Hematopoietic multipotent progenitor cell (in vitro differentiated cells): ENCODE measurements at places on chromosomes 7 and 10.

- DNase-seq = no peak
Measured at GRCh38 chr7:134992626-134993179, 6.4 kb downstream of the AGBL3 start.

GRCh38 chr7:24911213-24911603 is 68.8 kb downstream of the OSBPL3 start:
- peak; percentile 53 for DNase-seq

DNA sequence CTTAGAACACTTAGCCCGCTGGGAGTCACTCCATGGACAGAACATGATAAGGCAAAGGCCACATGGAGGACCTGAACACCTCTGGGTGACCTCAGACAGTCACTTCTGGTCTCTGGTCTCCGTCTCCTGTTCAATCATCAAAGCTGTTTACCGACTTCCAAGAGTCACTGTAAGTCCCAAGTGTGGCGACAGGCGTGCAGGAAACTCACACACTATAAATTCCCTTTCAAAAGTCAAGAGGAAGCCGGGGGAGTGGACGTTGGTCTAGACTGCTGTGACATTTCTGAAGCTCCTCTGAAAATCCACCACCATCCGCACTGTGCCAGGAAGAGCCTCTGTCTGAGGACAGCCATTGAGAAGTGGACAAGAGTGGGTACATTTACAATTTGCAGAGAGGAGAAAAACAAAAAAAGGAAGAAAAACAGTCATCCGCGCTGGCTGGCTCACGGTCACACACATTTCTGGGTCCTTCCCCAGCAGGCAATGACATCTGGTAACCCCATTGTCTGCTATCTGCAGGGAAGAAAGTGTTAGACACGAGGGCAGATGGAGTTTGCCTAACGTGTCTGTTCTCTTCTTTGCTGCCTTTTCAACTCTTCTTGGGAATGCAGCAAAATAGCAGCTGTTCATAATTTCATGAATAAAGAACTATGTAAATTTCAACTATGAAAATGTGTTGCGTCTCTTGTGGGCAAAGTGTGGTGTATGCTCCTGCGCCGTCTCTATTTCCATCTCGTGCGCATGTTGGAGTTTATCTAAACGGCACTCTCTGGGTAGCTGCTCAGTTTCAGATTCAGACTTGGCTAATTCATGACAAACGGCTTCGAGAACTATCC is 32.9 kb upstream of the CUX1 start:
- no peak for DNase-seq

- DNase-seq = no peak
Measured at GRCh38 chr7:133071506-133071905, 10.4 kb downstream of the CHCHD3 start.

DNA sequence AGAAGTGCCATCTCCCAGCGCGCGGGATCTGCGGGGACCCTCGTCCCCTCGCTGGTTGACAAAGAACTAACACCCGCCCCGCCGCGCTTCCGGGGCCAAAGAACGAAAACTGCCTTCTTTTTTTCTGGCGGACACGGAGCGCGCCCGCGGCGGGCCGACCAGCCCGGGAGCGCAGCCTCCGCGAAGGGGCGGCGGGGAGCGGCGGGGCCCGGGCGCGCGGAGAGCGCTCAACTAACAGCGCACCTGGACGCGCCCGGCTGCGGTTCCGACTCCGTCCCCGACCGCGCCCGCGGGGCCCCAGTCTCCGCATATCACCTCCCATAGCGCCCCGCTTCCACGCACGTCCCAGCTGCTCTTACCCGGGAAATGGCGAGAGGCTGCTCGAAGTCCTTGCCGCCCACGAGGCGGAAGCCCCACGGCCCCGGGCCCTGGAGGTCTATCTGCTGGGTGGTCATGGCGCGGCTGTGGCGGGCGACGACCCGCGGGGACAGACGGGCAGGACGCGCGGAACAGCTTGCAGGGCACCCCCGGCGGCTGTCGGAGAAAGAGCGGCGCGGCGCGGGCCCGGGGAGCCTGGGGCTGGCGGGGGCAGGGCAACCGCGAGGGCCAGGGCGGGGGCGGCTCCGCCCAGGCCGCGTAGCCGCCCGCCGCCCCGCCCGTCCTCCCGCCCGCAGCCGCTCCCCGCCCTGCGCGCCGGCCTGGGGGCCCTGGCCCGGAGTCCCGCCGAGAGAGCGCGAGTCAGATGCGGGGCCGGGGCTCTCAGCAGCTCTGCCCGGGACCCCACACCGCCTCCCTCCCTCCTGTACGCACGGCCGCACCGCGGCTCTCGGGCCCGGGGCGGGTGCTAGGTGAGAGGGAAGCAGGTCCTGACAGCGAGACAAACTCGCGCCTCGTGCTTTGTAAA is at the start of gene PDLIM1:
Gene PDLIM1, minus strand, starts transcription at position 543 of the 904 bp plus-strand sequence. Its CDS starts 88 bp downstream, at position 455.
- no peak for DNase-seq

DNA sequence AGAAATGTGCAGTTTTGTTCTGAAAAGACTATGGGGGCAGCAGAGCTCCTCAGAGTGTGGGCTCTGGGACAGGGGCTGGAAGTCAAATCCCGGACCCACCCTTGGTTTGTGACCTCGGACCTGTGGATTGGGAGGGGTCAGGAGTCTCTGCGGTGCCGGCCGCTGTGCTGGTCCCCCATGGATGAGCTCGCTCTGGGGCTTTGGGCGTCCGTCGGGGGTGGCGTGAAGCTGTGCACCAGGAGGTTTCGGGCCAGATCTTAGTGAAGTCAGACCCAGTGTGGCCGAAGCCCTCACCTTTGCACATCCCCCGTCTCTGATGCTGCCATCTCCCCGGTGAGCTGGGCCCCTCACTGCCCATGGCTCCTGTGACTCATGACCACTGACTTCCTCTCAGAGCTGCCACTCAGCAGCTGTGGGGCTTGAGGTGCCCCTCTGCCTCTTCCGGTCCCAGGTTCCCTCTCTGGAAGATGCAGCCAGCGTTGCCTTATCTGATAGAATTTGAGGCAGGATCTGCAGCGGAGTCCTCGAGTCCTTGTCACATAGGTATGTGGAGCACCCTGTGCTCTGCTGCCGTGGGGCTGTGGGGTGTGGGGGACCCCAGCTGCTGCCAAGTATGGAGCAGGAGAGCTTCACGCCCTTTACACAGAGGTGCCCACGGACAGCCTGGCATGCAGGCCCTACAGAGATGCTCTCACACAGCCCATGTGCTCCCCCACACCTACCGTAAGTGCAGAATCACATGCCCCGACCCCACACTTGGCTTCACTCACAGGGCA is 11.4 kb upstream of the SCART1 start:
- DNase-seq = no peak

- no peak for DNase-seq
Measured at GRCh38 chr10:11243425-11244222, 226.0 kb downstream of the CELF2 start.

DNA sequence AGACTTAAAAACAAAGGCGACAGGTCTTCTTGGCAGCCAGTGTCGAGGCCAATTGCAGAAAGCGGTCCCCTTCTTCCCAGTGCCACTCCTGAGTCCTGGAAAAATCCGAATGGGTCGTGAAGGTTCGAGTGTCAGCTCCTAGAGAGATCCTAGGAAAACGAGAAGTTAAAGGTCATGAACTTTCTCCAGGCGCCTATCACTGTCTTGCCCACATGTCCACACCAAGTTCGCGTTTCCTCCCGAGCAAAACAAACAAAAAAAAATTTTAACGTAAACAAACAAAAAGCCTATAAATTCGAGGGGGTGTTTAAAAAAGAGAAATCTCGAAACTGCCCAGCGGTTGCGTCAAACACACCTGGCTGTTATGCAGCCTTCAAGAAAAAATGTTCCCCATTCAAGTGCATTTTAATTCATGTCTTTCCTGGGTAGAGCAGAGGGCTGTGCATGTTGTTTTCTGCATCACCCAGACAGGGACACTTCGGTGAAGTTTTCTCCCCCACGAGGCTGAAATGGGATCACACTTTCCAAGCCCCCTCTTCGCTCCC is 1.5 kb downstream of the ARHGAP21 start:
- no peak for DNase-seq

- DNase-seq = no peak
Measured at GRCh38 chr7:18040196-18040595, 12.6 kb upstream of the PRPS1L1 start.

- peak; percentile 46 for DNase-seq
Measured at GRCh38 chr7:151863386-151864079, 13.4 kb downstream of the PRKAG2 start.

- DNase-seq = no peak
Measured at GRCh38 chr7:148044173-148044572, 546.4 kb upstream of the C7orf33 start.

DNA sequence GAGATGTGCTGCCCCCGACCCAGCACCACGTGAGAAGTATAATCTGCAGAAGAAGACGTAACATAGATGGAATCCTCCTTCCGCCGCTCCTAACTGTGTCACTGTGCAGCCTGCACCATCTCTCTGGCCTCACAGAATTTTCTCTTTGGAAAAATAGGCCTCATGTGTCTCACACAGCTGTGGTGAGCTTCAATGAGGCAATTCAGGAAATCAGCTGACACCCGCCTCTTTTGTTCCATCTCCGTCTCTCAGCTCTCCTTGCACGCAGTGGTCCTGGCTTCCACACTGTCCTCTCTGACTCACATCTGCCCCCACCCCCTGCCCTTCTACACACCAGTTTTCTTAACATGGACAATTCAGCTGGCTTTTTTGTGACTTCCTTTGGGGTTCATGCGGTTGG is 7.2 kb downstream of the C10orf90 start:
- no peak for DNase-seq

- DNase-seq = no peak
Measured at GRCh38 chr10:29850371-29850770, 209.0 kb downstream of the JCAD start.

DNA sequence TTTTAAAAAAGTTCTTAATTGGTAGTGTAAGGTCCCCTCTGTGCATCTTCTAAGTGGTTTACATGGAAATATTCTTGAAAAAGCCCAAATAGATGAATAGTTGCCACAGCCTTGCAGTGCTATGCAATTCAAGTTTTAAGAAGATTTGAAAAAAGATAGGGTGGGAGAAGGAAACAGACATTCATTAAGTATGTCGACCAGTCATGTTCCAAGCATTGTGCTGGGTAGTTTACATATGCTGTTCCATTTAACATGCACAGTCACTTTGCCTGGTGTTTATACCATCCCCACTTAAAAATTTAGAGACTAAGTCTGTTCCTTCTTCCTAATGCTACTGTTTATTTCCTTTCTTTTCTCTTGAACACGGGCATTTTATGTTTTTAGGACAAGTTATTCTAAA is 28.1 kb upstream of the NAMPT start:
- no peak for DNase-seq

DNA sequence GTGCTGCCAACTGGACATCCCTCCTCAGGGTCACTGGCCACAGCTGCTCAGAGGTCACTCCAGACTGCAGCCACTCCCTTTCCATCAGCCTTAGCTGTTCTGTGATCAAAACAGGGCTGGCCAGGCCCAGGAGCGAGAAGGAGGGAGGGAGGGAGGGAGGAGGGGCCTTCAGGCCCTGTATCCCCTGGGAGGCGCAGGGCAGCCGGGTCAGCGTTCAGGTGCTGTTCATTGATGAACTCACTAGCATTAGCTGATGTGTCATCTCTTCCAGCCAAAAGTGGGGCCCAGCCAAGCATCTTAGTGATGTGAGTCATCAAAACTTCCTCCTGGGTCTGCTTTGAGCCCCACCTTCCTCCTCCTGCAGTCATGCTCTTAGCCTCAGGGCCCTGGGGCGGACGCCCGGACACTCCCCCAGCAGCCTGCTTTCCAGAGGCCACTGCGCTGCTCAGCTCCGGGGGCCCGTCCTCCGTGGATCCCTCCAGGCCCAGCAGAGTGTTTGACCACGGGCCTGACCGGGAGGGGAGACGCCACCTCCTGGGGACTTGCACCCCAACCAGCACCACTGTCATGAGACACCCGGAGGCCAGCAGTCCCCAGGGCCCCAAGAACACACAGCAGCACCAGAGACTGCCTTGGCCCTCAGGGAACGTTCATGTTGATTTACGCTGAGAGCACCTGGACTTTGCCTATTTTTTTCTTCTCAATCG is 149.2 kb downstream of the PRKAG2 start:
- DNase-seq = no peak

DNA sequence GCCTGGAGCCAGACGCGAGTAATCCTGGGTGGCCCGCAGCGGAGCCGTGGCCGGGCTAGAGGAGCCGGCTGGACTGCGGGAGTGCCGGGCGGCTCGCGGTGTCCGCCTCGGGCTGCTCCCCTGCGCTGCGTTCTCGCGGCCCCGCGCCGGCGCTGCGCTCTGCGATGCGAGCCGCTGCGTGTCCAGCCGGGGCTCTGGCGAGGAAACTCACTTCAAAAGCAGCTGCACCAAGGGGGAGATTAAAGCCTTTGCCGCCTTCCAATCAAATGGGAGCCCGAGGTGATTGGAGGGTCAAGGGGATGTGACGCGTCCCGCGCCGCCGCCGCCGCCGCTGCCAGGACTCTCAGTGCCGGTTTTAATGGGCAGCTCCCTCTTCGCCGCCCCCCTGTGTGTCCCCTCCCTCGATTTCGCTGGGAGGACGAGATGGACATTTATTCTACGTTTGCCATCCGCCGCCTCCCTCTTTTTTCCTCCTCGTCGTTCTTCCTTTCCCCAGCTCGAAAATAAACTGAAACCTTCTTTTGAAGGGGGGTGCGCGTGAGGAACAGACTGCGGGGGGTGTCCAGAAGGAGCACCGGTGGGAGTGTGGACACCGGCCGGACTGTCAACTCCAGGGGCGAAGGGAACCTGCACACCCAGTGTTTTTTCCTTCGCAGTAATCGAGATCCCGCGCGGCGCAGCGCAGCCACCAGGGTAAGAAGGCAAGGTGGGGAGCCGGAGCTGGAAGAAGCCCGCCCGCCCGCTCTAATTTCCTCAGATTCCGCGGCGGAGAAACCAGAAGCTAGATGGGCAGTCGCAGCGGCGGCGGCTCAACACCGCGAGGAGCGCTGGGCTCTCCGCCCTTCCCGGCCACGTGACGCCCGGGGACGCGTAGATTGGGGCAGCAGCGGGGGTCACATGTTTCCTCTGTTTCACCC is at the start of gene ZNF503:
Gene ZNF503, minus strand, starts transcription at position 196 of the 917 bp plus-strand sequence. CDS start 345 bp downstream, outside the sequence.
- peak; percentile 90 for DNase-seq
